ENCODE measurements at places on chromosomes 11 and 22. TPM values are rescaled to one million over a fixed set of nuclear protein-coding genes. Genes with fewer than 3 reads are reported as not detected.

DNA sequence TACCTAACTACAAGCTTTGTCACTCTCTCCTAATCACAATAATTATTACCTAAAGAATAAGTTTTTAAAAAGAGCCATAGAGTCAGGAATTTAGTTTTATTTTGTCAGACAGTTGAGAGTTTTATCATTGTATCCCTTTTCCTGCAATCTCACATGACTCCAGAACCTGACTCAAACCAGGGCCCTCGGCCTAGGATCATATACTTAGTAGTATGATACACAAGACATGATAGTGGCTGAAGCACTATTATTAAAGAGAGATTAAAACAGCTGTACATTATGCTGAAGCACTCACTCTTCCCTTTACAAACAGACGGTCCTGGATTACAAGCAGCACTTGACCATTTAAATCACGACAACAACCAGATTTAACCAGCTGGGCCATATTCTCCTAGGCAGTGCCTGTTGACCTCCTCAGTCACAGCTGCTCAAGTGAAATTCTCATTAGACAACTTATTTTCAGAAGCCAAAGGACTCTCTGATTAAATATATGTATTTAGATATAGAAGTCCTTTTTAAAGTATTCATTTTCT is 44.0 kb downstream of the SOX6 start:
- DNase-seq, result no peak
- peaks cover 5% of the 10 kb centered on the region for H3K4me1 ChIP-seq
- H3K27me3 ChIP-seq, result peaks cover 3% of the 10 kb centered on the region
- H3K27ac ChIP-seq, result no peak overlapping the region
- H3K36me3 ChIP-seq, result no peaks in the 10 kb centered on the region
- H3K4me3 ChIP-seq, result no peak overlapping the region

- H3K4me1 ChIP-seq, result no peaks in the 10 kb centered on the region
- no peak overlapping the region for H3K4me3 ChIP-seq
- DNase-seq, result no peak
- no peaks in the 10 kb centered on the region for H3K36me3 ChIP-seq
- H3K27me3 ChIP-seq, result peaks cover 61% of the 10 kb centered on the region
- no peak overlapping the region for H3K27ac ChIP-seq
These were observed 76.4 kb upstream of the SLC22A12 start for GRCh38 chr11:64514590-64514989.

The MAP6 gene
- total RNA-seq, result 4.3 TPM

DNA sequence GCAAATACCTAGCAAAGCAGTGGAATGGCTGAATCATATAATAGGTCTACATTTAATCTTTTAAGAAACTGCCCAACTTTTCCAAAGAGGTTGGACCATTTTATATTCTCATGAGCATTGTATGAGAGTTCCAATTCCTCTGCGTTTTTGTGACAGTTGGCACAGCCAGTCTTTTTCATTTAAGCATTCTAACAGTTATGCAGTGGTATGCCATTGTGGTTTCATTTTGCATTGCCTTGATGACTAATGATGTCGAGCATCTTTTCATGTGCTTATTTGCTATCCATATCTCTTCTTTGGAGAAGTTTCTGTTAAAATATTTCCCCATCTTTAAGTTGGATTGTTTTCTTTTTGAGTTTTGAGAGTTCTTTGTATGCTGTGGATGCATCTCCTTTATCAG is 38.7 kb downstream of the EIF3F start:
- no peak overlapping the region for H3K4me3 ChIP-seq
- H3K27ac ChIP-seq, result no peak overlapping the region
- DNase-seq, result no peak

- H3K4me1 ChIP-seq, result no peaks in the 10 kb centered on the region
- no peak for DNase-seq
- H3K36me3 ChIP-seq, result no peaks in the 10 kb centered on the region
- no peak overlapping the region for H3K4me3 ChIP-seq
These were observed 385.1 kb upstream of the CCDC90B start for GRCh38 chr11:83671289-83671688.

DNA sequence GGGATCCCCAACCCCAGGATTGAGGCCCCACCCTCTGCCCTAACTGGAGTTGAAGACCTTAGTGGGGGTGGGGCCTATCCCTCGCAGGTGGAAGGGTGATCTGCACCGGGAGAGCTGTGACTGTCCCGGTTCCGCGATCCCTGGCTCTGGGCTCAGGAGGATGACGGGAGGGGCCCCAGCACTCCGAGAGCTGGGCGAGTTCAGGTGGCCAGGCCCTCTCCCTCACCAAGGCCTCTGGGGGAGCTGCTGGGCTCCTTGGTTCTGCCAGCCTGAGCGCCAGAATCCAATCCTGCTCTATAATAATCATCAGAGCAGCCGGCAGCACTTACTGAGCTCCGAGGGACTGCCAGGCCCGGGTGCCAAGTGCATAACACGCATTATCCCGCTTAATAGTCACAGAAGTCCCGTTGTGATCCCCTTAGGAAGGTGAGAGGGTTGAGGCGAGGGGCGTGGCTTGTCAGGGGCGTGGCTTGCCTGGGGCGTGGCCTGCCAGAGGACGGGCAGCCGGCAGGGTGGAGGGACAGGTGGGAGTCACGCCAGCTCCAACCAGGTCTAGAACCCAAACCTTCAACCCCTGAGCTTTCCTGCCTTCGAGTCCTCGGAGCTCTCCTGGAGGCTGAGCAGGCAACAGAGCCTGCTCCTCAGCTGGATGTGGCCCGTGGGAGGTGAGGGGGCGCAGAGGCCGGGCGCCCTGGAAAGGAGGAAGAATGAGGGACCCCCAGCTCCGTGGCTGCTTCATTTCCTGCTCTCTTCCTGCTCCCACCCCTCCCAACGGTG is 7.3 kb upstream of the SYT7 start:
- H3K36me3 ChIP-seq, result no peaks in the 10 kb centered on the region
- peak overlapping the region; percentile 83 for H3K4me3 ChIP-seq
- H3K27me3 ChIP-seq, result peaks cover 43% of the 10 kb centered on the region
- peak overlapping the region; percentile 34 for H3K27ac ChIP-seq
- peaks cover 29% of the 10 kb centered on the region for H3K4me1 ChIP-seq

DNA sequence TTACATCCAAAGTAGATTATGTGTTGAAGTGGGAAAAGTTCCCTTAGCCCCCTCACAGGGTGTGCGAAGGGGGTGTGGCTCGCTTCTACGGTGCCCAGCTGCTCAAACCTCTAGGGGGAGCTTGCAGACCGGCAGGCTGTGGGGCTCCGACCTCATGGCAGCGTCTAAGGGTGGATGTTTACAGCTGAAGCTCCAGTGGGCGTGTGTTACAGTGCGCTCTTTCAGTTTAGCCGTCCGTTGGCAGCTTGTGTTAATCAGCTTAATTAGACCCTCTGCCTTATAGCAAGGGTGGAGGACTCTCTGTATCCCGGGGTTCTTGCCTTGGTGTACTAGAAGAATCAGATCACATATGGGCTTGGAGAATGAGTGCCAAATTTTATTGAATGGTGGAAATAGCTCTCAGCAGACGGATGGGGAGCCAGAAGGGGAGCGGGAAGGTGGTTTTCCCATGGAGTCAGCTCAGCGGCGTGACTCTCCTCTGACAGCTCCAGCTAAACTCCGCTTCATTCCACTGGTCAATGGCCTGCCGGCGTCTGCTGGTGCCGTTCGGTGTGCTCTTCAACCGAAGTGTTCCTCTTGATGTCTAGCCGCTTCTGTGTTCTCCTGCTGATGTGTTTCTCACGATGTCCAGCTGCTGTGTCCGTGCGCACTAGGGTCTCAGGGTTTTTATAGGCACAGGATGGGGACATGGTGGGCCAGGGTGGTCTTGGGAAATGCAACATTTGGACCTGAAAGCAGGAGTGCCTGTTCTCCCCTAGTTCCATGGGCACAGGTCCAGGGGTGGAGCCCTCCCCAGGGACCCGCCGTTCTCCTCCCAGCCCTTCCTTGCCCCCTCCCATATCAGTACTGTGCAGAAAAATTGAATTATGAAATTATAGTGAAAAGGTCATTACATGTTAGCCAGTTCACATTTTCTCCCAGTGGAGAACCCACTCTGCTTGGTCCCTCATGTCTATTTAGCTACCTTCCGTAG is 28.6 kb upstream of the OR10G7 start:
- no peak for DNase-seq
- peaks cover 4% of the 10 kb centered on the region for H3K4me1 ChIP-seq
- H3K36me3 ChIP-seq, result no peaks in the 10 kb centered on the region
- peaks cover 34% of the 10 kb centered on the region for H3K27me3 ChIP-seq

DNA sequence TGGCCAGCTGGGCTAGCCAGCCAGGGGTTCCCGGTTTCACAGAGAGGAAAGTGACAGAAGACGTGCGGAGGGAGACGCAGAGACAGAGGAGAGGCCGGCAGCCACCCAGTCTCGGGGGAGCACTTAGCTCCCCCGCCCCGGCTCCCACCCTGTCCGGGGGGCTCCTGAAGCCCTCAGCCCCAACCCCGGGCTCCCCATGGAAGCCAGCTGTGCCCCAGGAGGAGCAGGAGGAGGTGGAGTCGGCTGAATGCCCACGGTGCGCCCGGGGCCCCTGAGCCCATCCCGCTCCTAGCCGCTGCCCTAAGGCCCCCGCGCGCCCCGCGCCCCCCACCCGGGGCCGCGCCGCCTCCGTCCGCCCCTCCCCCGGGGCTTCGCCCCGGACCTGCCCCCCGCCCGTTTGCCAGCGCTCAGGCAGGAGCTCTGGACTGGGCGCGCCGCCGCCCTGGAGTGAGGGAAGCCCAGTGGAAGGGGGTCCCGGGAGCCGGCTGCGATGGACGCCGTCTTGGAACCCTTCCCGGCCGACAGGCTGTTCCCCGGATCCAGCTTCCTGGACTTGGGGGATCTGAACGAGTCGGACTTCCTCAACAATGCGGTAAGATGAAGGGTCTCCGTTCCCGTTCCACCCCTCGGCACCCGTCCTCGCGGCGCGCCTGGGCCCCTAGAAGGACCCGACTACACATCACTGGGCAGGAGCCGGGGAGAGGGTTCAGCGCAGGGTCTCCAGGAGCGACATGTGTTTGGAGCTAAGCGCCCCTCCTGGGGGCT is at the start of gene CREB3L1:
TSS of gene CREB3L1 (plus strand) at position 41 of the 765 bp plus-strand sequence. CDS start at position 491, 450 bp downstream.
- H3K4me1 ChIP-seq, result peaks cover 52% of the 10 kb centered on the region
- peak within 1 kb of the TSS; percentile 82 for H3K27ac ChIP-seq
- no peak for DNase-seq
- no peaks in the 10 kb centered on the region for H3K36me3 ChIP-seq
- H3K4me3 ChIP-seq, result peak within 1 kb of the TSS; percentile 90

GRCh38 chr11:93464927-93465540 is 78.2 kb downstream of the SMCO4 start:
- H3K36me3 ChIP-seq, result no peaks in the 10 kb centered on the region
- H3K27me3 ChIP-seq, result peaks cover 22% of the 10 kb centered on the region
- H3K4me1 ChIP-seq, result no peaks in the 10 kb centered on the region
- DNase-seq, result no peak
- H3K4me3 ChIP-seq, result no peak overlapping the region
